Frontal cortex (tissue), 4 donors: ENCODE measurements at places on chromosomes 4 and X.

DNA sequence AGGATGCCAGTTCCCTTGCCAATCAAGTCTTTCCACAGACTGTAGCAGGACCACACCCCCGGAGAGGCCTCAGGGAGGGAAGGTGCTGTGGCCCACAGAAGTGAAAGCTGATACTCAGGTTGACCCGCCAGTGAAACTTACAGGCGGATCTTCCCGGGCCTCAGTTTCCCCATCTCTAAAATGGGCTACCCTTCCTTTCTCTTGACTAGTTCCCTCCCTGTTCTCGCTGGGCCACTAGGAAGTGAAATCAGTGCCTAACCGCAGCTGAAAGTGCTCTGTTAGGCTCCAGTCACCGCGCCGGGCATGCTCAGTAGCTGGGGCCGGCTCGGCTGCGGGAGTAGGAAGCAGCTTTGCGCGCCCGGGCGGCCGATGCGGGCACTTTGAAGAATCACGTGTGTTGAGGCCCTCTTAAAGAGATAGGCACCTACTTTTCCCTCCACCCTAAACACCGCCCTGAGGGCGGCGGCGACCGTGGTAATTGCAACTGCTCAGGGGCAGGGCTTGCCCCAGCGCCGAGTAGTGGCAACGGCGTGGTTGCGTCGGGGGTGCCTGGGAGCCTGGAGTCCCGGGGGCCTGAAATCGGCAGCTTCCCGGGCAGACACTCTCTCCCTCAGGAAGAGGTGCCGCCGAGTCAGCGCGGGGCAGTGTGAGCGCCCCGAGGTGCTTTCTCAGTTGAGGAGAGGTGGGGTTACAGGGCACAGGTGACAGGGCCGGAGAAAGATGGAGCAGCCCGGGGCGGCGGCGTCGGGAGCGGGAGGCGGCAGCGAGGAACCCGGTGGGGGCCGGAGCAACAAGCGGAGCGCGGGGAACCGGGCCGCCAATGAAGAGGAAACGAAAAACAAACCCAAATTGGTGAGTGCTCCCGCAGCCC lies at the start of gene DIAPH2:
DIAPH2 (plus strand) TSS at position 504 of the 871 bp plus-strand sequence.
- DNase-seq = peak; percentile 21

DNA sequence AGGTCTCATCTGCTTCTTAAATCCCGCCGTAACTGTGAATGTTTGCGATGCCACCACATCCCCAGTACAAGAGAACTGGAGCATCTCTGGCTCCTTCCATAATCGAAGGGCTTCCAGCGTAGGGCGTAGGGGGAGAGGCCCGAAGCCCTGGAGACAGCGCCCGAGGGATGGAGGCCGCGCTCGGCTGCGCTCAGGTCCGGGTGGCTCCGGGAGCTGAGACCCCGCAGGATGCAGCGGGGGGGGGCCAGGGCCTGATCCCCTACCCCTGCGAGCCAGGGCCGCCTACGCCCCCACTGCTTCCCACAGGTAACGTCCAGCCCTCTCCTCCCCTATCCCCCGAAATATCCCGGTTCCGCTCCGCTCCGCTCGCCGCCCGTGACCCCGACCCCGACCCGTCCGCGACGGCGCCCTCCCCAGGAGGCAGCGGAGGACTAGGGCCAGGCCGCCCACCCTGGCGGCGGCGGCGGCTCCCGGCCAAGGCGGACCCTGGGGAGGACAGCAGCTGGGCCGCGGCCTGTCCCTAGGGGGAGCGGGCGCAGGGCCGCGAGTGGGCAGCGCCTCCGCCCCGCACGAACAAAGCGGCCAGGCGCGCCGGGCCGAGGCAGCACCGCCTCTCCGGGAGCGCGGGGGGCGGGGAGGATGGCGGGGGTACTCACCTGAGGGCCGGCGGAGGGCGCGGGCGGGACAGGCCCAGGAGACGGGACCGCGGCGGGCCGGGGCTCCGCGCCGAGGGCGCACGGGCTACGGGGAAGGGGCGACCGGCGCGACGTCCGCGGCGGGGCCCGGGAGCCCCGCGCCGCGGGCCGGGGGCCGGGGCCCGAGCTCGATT lies 723 bp downstream of the WDFY3 start:
- peak; percentile 69 for DNase-seq

GRCh38 chr4:121198251-121198650 lies 34.1 kb upstream of the TNIP3 start:
- no peak for DNase-seq

- peak; percentile 6 for DNase-seq
Observed at GRCh38 chrX:125203737-125204578, 115.7 kb upstream of the TEX13C start.

GRCh38 chr4:87316961-87317360 lies 5.7 kb downstream of the HSD17B13 start:
- DNase-seq = no peak

DNA sequence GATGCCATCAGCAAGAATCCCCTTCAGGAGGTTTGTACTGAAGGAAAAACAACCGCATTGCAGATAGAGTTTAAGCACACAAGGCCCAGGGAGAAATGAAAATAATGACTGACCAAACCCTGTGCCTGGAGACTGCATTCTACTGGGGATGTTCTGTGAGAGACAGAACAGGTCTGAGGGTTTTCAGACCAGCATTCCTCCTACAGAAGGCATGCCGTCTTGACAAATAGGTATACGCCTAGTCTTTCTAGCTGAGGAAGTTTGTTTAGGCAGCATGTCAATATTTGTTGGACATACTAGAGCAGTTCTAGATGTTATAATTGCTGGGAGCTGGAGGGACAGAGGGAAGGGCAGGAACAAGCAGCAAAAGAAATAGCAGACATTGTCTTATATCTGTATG lies 68.4 kb upstream of the SCOC start:
- DNase-seq = no peak

DNA sequence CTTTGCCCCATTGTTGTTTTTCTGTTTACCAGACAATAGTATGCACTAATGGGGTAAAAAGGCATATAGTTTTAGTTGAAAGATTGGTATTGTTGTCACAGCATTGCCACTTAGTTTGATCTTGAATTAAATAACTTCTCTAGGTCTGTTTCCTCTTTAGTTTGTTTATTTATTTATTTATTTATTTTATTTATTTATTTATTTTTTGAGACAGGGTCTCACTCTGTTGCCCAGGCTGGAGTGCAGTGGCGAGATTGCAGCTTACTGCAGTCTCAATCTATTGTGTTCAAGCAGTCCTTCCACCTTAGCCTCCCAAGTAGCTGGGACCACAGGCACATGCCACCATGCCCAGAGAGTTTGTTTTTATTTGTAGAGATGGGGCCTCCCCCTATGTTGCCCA lies 138.6 kb downstream of the KDM6A start:
- no peak for DNase-seq

- no peak for DNase-seq
Observed at GRCh38 chr4:45004847-45005565, 278.6 kb upstream of the GNPDA2 start.

GRCh38 chrX:107707866-107708265 lies 67.7 kb downstream of the TSC22D3 start:
- DNase-seq = no peak

- DNase-seq = no peak
Observed at GRCh38 chr4:181272422-181272821, 970.8 kb upstream of the TENM3 start.

GRCh38 chr4:113823291-113823659 lies 61.7 kb upstream of the CAMK2D start:
- no peak for DNase-seq

GRCh38 chrX:139201924-139202323 lies 328.6 kb upstream of the F9 start:
- DNase-seq = no peak
